Cardiac muscle cell (in vitro differentiated cells and primary cell): ENCODE measurements at places on chromosomes 6 and 20.

DNA sequence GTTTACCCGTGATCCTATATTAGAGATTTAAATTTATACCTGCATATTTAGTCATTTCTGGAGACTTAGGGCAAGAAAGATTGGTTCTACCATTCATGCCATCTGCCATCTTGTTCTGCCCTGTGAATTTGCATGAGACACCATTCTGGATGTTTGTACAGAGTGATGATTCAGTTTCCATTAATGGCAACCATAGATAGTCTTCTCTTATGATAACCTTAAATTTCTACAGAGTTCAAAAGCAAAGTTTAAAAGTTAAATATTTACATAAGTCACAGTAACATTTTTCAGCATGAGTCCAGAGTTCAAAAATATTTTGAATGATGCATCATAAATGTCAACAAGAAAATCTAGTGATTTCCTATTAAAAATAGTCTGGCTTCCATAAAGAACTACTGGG is 23.2 kb downstream of the PLCB1 start:
- no peak for DNase-seq

DNA sequence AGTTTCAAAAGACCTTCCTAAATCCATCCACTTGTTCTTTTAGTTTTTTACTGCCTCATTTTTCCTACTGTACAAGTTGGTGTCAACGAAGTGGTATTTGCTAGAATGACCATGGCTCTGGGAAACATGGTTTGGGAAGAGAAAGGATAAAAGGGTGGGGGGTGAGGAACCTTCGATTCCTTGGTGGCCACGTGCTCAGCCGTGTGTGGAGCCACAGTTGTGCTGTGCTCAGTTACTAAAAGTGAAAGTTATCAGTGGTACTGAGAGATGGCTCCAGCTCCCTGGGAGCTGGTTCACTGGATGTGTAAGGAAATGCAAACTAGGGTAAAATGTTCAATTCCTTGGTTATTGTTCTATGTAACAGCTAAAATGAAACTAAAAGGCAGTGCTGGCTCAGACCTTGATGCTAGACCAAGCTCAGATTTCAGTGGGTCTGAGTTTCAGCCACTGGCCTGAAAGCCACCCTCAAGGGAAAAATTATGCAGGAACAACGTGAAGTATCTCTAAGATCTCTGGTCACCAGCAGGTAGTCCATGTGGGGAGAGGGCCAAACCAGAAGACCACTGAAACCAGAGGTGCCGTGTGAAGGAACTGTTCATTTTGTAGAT is 7.4 kb upstream of the SLC22A2 start:
- DNase-seq, result no peak

- peak; percentile 73 for DNase-seq
These were observed 271.3 kb downstream of the KHDC1L start for GRCh38 chr6:72953971-72954381.

GRCh38 chr6:113578691-113579090 is 278.5 kb upstream of the MARCKS start:
- DNase-seq, result no peak

DNA sequence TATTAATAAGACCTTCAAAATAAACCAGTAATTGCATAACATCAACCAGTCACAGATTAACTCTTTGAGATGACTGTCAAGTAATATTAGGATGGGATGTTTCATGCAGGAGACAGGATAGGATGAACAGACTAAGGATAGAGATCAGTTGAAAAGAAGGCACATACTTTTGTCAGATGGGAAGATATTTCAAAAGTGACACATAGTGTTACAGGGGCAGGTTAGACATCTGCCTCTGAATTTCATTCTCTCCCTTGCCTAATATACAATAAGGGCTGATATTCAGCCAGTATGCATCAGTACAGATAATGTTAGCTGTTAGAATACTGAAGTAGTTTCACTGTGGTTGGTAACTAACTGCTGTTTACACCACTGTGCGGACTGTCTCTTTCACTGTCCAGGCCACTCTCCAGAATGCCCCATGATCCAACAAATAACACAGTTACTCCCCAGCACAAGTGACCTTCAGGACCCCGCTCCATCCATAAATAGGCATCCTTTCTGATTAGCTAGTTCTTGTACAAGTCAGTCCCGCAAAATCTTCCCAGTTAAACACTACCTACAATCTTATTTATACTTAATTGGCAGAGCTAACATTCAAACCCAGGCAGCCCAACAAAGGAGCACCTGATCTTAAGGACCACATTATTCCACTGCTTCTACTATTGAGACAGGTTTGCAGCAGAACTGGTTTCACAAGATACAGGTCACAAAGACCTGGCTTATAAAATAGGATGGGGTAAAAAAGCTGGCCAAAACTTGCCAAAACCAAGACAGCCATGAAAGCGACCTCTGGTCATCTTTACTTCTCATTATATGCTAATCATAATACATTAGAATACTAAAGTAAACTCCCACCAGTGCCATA is 21.9 kb upstream of the PLN start:
- DNase-seq, result no peak
